ENCODE measurements at places on chromosomes 12 and 14. TPM values are rescaled to one million over a fixed set of nuclear protein-coding genes. Genes with fewer than 3 reads are reported as not detected.

DNA sequence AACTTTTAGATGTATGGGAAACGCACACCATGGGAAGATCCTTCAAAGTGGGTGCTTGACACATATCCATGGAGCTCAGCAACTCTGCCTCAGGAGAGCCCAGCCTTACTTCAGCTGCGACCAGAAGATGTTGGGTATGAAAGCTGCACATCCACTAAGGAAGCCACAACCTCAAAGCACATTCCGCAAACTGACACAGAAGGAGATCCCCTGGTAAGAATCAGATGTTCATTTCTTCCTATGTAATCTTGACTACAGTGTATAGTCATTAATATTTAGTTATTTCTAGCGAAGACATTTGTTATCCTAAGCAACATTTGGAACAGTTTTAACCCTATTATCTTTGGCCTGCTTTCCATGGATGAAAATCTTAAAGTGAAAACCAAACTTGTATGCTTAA is 374.2 kb downstream of the NAV3 start:
- H3K36me3 ChIP-seq: no peaks in the 10 kb centered on the region
- no peak overlapping the region for H3K27ac ChIP-seq
- DNase-seq: no peak
- no peak overlapping the region for H3K4me3 ChIP-seq
- no peaks in the 10 kb centered on the region for H3K27me3 ChIP-seq

DNA sequence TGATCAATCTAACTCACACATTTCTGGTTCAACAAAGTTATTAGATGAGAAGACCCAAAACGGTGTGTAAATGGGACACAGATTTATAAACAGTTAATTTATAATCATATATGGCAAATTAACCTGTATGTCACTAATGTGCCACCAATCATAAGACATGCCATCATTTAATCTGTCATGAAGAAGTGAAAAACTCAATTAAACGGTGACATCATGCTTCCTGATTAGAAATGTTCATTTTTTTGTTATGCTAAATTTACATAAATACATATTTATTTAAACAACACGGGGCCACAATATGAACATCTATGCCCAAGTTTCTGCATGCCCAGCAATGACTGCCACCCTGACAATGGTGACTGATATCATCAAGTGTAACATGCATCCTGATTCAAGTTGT is 164.1 kb upstream of the EEA1 start:
- H3K27ac ChIP-seq: no peak overlapping the region
- H3K36me3 ChIP-seq: no peaks in the 10 kb centered on the region
- peaks cover 42% of the 10 kb centered on the region for H3K4me1 ChIP-seq
- no peak overlapping the region for H3K4me3 ChIP-seq

- no peaks in the 10 kb centered on the region for H3K4me1 ChIP-seq
- no peak overlapping the region for H3K27ac ChIP-seq
- no peak for DNase-seq
- H3K27me3 ChIP-seq: no peaks in the 10 kb centered on the region
- H3K36me3 ChIP-seq: no peaks in the 10 kb centered on the region
- no peak overlapping the region for H3K4me3 ChIP-seq
Observed at GRCh38 chr14:105919458-105920150, 393.2 kb downstream of the TMEM121 start.

GRCh38 chr12:116650062-116650461 is 87.8 kb downstream of the SPRING1 start:
- no peak overlapping the region for H3K27ac ChIP-seq
- H3K4me3 ChIP-seq: no peak overlapping the region
- no peaks in the 10 kb centered on the region for H3K27me3 ChIP-seq
- DNase-seq: no peak
- H3K4me1 ChIP-seq: no peaks in the 10 kb centered on the region

DNA sequence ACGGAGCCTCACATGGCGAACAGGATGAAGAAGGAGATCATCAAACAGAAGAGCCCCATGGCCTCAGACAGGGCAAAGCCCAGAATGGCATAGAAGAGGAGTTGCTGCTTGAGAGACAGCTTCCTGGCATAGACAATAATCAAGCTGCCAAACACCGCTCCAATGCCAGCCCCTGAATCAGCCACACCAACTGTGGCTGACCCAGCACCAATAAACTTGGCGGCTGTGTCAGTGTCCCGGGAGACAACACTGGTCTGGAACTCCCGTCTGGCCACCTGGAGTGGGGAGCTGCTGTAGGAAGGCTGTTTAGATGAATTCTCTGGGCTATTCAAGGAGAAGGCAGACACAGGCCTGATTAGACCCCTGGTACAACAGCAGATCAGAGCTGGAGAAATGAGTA is 100.1 kb downstream of the HEATR5A start:
- no peak overlapping the region for H3K4me3 ChIP-seq
- no peak for DNase-seq
- no peak overlapping the region for H3K27ac ChIP-seq

- peaks cover 7% of the 10 kb centered on the region for H3K4me1 ChIP-seq
- DNase-seq: no peak
Observed at GRCh38 chr14:58972233-58973017, 216.0 kb upstream of the DAAM1 start.

GRCh38 chr12:27999521-27999920 is 27.0 kb upstream of the PTHLH start:
- no peak overlapping the region for H3K4me3 ChIP-seq
- no peaks in the 10 kb centered on the region for H3K27me3 ChIP-seq
- H3K4me1 ChIP-seq: peaks cover 4% of the 10 kb centered on the region
- peak; percentile 70 for DNase-seq
- H3K36me3 ChIP-seq: no peaks in the 10 kb centered on the region
- no peak overlapping the region for H3K27ac ChIP-seq

DNA sequence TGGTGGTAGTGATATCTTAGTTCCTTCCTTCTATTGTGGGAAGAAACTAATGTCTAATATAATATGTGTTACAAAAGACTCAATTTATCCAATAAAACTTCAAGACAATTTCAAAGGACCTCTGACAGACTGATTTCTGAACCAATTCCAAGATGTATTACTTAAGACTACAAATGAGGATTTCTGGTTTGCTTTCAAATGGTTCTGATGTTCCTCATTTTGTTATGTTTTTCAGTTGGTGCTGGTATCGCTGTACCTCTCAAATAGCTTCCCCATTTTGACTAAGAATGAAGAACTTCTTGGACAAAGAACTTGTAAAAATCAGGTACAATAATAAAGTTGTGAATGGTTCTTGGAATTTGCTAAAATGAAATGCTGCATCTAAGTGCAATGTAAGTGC is 19.4 kb upstream of the MBIP start:
- no peaks in the 10 kb centered on the region for H3K36me3 ChIP-seq
- no peak overlapping the region for H3K4me3 ChIP-seq
- H3K27ac ChIP-seq: no peak overlapping the region
- peaks cover 75% of the 10 kb centered on the region for H3K27me3 ChIP-seq
- DNase-seq: no peak

DNA sequence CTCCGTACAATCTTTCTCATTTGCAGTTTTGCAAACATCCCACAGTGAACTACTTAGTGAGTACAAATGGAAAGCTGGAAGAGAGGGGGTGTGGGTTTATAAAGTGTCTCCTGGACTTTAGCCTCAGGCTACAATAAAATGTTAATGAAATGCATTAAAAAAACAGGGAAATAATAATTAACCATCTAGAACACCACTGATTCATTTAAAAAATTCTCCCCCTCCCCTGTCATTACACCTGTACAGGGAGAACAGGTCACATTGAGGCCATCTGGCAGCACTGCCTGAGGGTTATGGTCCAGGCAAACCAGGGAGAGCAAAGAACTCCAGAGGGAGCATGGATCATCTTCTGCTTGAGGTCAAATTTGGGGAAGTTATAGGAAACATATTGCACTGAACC is 96.3 kb downstream of the TSPAN8 start:
- no peak for DNase-seq
- H3K4me3 ChIP-seq: no peak overlapping the region
- H3K27ac ChIP-seq: no peak overlapping the region
- H3K4me1 ChIP-seq: no peaks in the 10 kb centered on the region

GRCh38 chr12:48592591-48593086 is 22.8 kb upstream of the LALBA start:
- H3K27me3 ChIP-seq: peaks cover 22% of the 10 kb centered on the region
- no peak overlapping the region for H3K4me3 ChIP-seq
- H3K27ac ChIP-seq: no peak overlapping the region
- no peak for DNase-seq

- H3K36me3 ChIP-seq: no peaks in the 10 kb centered on the region
- H3K4me3 ChIP-seq: no peak overlapping the region
- DNase-seq: no peak
- no peaks in the 10 kb centered on the region for H3K4me1 ChIP-seq
- no peak overlapping the region for H3K27ac ChIP-seq
Observed at GRCh38 chr14:63951021-63951420, 98.2 kb downstream of the SYNE2 start.

GRCh38 chr14:49250109-49250508 is 336.1 kb downstream of the RPS29 start:
- no peaks in the 10 kb centered on the region for H3K36me3 ChIP-seq
- no peaks in the 10 kb centered on the region for H3K4me1 ChIP-seq
- no peaks in the 10 kb centered on the region for H3K27me3 ChIP-seq

DNA sequence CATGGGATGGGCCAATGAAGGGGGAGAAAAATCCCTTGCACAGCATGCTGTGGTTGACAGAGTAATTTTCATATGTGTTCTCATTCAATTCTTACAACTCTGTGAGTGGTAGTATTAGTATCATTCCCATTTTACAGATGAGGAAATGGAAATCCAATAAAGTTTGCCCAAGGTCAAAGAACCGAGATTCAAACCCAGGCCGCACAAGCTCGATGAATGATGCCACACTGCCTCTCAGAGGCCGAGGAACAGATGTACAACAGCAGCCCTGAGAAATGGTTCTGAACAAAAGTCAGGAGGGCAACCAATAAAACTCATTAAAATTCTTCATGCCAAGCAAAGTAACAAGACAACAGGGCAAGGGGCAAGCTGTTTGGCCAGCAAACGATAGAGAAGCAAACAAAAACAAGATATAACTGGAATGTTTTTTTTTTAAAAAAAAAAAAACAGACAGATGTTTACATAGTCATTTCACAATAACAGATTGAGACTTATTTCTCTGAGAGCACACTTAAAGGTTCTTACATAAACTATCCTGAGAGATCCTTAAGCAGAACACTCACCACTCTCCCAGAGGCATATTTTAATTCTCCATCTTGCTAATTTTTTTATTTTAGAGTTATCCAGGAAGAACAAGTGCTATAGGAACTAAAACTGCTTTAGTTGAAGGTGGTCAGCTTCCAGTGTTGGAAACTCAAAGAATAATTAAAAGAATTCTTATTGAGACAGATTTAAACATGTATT is 85.8 kb downstream of the EXOC5 start:
- peak; percentile 67 for DNase-seq
- H3K4me1 ChIP-seq: no peaks in the 10 kb centered on the region
- peaks cover 90% of the 10 kb centered on the region for H3K27me3 ChIP-seq
- H3K27ac ChIP-seq: no peak overlapping the region
- no peak overlapping the region for H3K4me3 ChIP-seq

GRCh38 chr12:126708492-126708896 is 1558.5 kb upstream of the TMEM132C start:
- no peaks in the 10 kb centered on the region for H3K36me3 ChIP-seq
- H3K27ac ChIP-seq: no peak overlapping the region
- no peak overlapping the region for H3K4me3 ChIP-seq
- H3K27me3 ChIP-seq: peaks cover 46% of the 10 kb centered on the region
- H3K4me1 ChIP-seq: no peaks in the 10 kb centered on the region
- DNase-seq: peak; percentile 7

GRCh38 chr12:52082988-52083637 is 3.6 kb downstream of the SMIM41 start:
- H3K4me1 ChIP-seq: no peaks in the 10 kb centered on the region
- no peak overlapping the region for H3K27ac ChIP-seq
- no peak overlapping the region for H3K4me3 ChIP-seq
- no peaks in the 10 kb centered on the region for H3K27me3 ChIP-seq
- peak; percentile 65 for DNase-seq
- peaks cover 2% of the 10 kb centered on the region for H3K36me3 ChIP-seq

GRCh38 chr14:54778618-54779345 is 123.8 kb downstream of the GCH1 start:
- peaks cover 16% of the 10 kb centered on the region for H3K36me3 ChIP-seq
- H3K27ac ChIP-seq: no peak overlapping the region
- no peak overlapping the region for H3K4me3 ChIP-seq
- H3K27me3 ChIP-seq: no peaks in the 10 kb centered on the region

DNA sequence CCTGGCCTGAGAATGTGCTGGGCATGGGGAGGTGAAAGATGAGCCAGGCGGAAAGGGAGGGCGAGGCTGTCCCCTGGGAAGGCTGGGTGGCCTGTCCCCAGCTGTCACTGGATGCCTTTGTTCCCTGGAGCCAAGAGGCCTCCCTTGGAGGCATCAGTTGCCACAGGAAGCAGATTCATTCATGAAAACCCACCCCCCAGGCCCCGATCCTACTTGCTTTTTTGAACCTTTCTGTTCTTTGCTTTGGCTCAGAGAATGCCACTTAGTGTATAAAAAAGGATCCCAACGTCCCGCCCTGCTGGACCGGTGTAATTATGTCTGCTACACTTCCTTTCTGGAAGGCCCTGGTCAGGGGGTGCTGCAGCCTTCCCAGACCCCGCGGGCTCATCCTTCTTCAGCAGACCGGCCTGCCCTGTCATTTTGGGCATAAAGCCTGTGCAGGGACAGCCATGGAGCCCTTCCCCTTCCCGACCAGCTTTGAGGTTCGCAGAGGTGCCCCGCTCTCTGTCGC is 220.2 kb downstream of the SLC41A2 start:
- no peak overlapping the region for H3K4me3 ChIP-seq
- no peaks in the 10 kb centered on the region for H3K4me1 ChIP-seq
- H3K27me3 ChIP-seq: no peaks in the 10 kb centered on the region
- no peak overlapping the region for H3K27ac ChIP-seq
- H3K36me3 ChIP-seq: no peaks in the 10 kb centered on the region
- no peak for DNase-seq

DNA sequence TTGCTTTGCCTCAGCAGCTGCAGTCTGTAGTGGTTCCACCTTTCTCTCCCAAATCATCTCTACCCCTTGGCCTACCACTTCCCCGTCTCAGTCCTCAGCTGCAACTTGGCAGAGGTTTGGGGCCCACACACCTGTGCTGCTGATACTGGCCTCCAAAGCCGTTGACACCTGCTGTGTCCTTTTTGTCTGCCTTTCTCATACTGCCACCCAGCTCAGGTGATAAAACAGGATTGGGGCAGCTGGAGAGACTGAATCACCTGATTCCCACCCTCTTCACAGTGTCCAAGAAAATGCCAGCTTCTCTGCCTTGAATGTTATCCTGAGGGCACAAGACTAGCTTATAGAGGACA is 103.7 kb downstream of the ETV6 start:
- no peaks in the 10 kb centered on the region for H3K36me3 ChIP-seq
- no peaks in the 10 kb centered on the region for H3K4me1 ChIP-seq
- H3K27ac ChIP-seq: no peak overlapping the region
- DNase-seq: no peak

GRCh38 chr14:76603713-76604112 is 157.6 kb upstream of the VASH1 start:
- no peak overlapping the region for H3K4me3 ChIP-seq
- H3K4me1 ChIP-seq: no peaks in the 10 kb centered on the region
- no peaks in the 10 kb centered on the region for H3K36me3 ChIP-seq
- H3K27ac ChIP-seq: no peak overlapping the region
- H3K27me3 ChIP-seq: peaks cover 79% of the 10 kb centered on the region

The LRRC10 gene
- not detected for total RNA-seq

The NRL gene
- total RNA-seq: 1.7 TPM

The PLEKHH1 gene
- total RNA-seq: 6.2 TPM

The GNG2 gene
- total RNA-seq: 6.8 TPM

The ABCD2 gene
- total RNA-seq: not detected

The TMEM260 gene
- 28.6 TPM for total RNA-seq

The RPL10L gene
- not detected for total RNA-seq

The BDKRB2 gene
- total RNA-seq: 0.07 TPM

The REM2 gene
- total RNA-seq: 0.18 TPM
